ENCODE measurements at places on chromosomes 6 and 20. TPM values are rescaled to one million over a fixed set of nuclear protein-coding genes. Genes with fewer than 3 reads are reported as not detected.

The DDX27 gene
- 33.6 TPM for total RNA-seq

DNA sequence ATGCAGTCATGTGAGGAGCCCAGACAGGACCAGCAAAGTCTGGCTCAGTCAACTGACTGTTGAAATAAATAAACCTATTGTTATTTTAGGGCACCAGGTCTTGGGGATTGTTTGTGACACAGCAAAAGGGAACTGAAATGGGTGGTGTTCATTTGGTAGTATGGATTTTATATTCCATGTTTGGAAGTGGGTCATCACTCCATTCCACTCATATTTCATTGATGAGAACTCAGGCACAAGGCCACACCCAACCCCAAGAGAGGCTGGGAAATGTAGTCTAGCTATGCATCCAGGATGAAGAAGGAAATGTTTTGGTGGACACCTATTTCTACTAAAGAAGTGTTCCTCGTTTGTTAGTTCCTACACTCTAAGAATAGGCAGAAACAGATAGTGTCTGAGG, 64.9 kb upstream of the BTBD3 start:
- DNase-seq, result no peak

GRCh38 chr6:15715060-15715459, 52.2 kb upstream of the DTNBP1 start:
- DNase-seq, result no peak

The CDH22 gene
- total RNA-seq, result not detected

The HSPA12B gene
- total RNA-seq, result not detected

All from osteoblast (primary cell).